ENCODE measurements at places on chromosomes 2 and 18. TPM values are rescaled to one million over a fixed set of nuclear protein-coding genes. Genes with fewer than 3 reads are reported as not detected.

The TCF23 gene
- not detected for total RNA-seq

The MOB1A gene
- total RNA-seq, result 124 TPM

The AGPS gene
- total RNA-seq, result 43.0 TPM

DNA sequence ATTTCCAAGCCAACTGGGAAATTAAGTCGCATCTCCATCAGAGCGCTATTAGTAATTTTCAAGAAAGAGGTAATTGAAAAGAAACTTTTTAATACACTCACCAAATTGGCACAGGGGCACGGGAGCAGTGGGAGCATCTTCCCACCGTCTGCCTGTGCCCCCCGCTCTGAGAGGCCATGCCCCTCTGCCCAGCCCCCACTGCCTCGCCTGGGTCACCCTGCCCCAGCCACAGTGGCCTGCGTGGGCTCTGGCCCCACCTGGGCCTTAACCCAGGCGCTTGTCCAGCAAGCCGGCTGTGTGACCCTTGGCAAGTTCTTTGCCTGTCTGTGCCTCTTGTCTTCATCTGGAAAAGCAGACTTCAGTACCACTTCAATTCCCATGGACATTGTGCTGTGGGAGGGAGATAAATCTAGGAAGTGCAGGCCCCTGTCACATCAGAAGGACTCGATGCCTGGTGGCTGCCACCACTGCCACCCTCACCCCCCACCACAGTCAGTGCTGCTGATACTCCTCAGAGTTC, 31.9 kb downstream of the GLI2 start:
- no peak for DNase-seq

- no peak for DNase-seq
Observed at GRCh38 chr2:37880551-37880950, 44.5 kb upstream of the RMDN2 start.

DNA sequence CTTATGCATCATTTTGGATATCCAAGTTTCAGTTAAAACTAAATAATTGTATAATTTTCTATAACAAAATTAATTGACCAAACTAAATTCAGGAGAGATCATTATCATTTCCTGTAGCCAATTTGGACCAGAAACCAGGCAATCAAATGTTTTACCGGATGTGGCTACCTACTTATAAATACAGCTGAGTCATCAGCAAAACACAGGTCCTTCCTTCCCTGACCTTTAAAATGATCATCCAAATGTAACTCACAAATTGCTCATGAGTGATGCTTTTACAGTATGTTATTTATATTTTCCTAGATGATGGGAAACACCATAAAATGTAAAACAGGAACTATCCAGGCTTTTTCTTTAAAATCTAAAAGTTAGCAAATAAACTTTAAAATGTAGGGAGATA, 133.7 kb downstream of the CBLN2 start:
- no peak for DNase-seq
